ENCODE measurements at places on chromosomes 4 and X.

DNA sequence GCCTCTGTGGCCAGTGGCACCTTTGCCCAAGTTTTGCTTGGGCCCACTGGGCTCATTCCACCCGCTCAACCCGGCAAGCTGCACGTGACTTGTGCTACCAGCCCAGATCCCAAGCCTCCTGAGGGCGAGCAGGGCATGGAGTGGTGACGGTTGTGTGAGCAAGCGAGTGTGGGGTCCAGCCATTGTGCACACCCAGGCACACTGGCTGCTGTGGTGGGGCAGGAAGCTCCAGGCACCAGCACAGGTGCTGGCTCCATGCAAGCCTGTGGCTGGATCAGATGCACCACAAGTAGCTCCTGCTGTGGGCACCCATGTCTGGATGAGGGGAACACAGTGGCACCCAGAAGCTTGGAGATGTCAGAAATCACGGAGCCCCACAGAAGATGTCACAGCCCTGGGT is 557.0 kb upstream of the GNPDA2 start:
- DNase-seq: no peak

DNA sequence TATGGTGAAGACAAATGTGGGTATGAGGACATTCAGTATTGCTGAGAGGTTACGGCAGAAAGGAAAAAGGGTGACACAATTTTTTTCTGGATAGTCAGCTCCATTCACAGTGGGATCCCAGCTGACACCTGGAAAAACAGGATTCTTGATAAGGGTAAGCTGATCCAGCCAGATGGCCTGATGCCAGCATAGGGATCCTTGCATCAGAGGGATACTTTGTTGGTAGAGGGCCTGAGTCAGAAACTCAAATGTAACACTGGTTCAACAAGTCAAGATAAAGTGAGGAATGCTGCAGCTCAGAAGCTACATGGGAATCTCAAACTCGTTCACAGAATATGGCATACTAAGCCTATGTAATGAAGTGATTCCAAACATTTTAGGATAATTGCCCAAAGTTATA is 726.7 kb downstream of the C4orf33 start:
- DNase-seq: no peak

DNA sequence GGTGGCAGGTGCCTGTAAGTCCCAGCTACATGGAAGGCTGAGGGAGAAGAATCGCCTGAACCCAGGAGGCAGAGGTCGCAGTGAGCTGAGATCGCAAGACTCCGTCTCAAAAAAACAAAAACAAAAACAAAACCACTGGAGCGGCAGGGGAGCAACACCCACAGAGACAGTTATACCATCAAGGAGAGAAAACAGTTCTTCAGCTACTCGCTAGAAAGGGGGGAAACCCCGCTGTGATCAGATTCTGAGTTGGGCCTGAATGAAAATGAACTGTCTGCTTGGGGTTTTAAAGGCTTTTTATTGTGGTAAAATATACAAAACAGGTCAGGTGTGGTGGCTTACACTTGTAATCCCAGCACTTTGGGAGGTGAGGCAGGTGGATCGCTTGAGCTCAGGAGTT is 16.8 kb upstream of the IRAK1 start:
- DNase-seq: no peak

- peak; percentile 43 for DNase-seq
These were observed 124.7 kb upstream of the CPEB2 start for GRCh38 chr4:14877246-14878225.

Measured in Karpas-422 (cell line).